Lower lobe of right lung (tissue), 2 donors: ENCODE measurements at places on chromosomes 5 and 9. TPM values are rescaled to one million over a fixed set of nuclear protein-coding genes. Genes with fewer than 3 reads are reported as not detected.

GRCh38 chr5:156922207-156922792 is 40.7 kb downstream of the TIMD4 start:
- H3K27me3 ChIP-seq, result no peaks in the 10 kb centered on the region
- H3K4me3 ChIP-seq, result no peak overlapping the region
- no peak overlapping the region for H3K27ac ChIP-seq
- DNase-seq, result no peak

GRCh38 chr5:108561416-108562204 is 179.7 kb upstream of the FBXL17 start:
- no peak overlapping the region for H3K27ac ChIP-seq
- no peaks in the 10 kb centered on the region for H3K36me3 ChIP-seq
- H3K4me3 ChIP-seq, result no peak overlapping the region
- H3K27me3 ChIP-seq, result no peaks in the 10 kb centered on the region

Gene PTPA
- 100 TPM for total RNA-seq

- H3K36me3 ChIP-seq, result peaks cover 24% of the 10 kb centered on the region
- no peak overlapping the region for H3K4me3 ChIP-seq
- no peak overlapping the region for H3K27ac ChIP-seq
- no peak for DNase-seq
Measured at GRCh38 chr5:157476702-157477408, 16.8 kb downstream of the NIPAL4 start.

- no peak overlapping the region for H3K4me3 ChIP-seq
- H3K27ac ChIP-seq, result no peak overlapping the region
- no peaks in the 10 kb centered on the region for H3K27me3 ChIP-seq
Measured at GRCh38 chr5:169870211-169870610, 110.1 kb downstream of the INSYN2B start.

Gene FST
- 2.1 TPM for total RNA-seq

DNA sequence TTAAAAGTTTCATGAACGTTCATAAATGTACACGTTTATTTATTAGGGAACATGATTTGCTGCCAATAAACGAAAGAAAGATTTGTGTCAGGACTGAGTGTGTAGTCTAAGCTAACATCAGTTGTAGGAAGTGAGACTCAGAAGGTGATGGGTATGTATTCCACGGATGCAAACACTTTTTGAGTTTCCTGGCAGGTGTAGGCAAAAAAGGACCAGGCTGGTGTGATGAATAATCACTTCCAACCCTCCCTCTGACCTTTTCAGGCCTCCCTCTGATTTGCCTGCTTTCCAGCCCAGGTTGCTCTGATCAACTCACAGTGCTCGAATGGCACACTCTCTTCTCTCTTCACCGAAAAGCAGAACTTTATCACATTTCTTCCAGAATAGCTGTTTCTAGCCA is 51.8 kb downstream of the BASP1 start:
- H3K4me1 ChIP-seq, result no peaks in the 10 kb centered on the region
- H3K36me3 ChIP-seq, result no peaks in the 10 kb centered on the region
- no peak overlapping the region for H3K4me3 ChIP-seq
- DNase-seq, result no peak

Gene TRMO
- total RNA-seq, result 18.8 TPM

Gene C6
- total RNA-seq, result 9.8 TPM

Gene ADAMTS12
- 7.6 TPM for total RNA-seq

GRCh38 chr9:93869088-93869487 is 86.1 kb downstream of the BARX1 start:
- H3K4me3 ChIP-seq, result no peak overlapping the region
- H3K36me3 ChIP-seq, result no peaks in the 10 kb centered on the region
- no peak for DNase-seq
- H3K27ac ChIP-seq, result no peak overlapping the region
- no peaks in the 10 kb centered on the region for H3K27me3 ChIP-seq

GRCh38 chr5:149999359-149999758 is 1.1 kb downstream of the TIGD6 start:
- DNase-seq, result no peak
- peak overlapping the region; percentile 96 for H3K27ac ChIP-seq
- H3K27me3 ChIP-seq, result no peaks in the 10 kb centered on the region
- peaks cover 30% of the 10 kb centered on the region for H3K4me1 ChIP-seq
- peaks cover 23% of the 10 kb centered on the region for H3K36me3 ChIP-seq
- peak overlapping the region; percentile 77 for H3K4me3 ChIP-seq

- no peak overlapping the region for H3K4me3 ChIP-seq
- no peak overlapping the region for H3K27ac ChIP-seq
- H3K4me1 ChIP-seq, result no peaks in the 10 kb centered on the region
- no peak for DNase-seq
Measured at GRCh38 chr5:73256862-73257261, 83.9 kb downstream of the TMEM174 start.

- no peak overlapping the region for H3K4me3 ChIP-seq
- no peaks in the 10 kb centered on the region for H3K36me3 ChIP-seq
- H3K27ac ChIP-seq, result no peak overlapping the region
Measured at GRCh38 chr9:35254984-35255857, 93.4 kb downstream of the UNC13B start.

DNA sequence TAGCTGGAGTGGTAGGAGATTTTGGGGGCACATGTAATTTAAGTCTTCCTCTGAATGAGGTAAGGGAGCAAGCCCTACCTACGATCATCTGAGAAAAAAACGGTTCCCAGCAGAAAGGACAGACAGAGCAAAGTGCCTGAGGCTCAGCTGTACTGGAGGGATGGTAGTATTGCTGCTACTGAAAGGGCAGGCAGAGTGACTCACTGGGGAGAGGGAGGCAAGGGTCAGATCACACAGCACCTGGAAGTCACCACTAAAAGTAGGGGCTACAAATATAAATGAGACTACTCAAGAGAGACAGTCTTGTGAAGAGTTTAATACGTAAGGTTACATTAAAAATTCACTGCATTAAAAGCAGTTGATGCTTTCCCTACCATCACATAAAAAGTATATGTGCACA is 75.9 kb downstream of the NFIB start:
- H3K27me3 ChIP-seq, result no peaks in the 10 kb centered on the region
- peak overlapping the region; percentile 47 for H3K27ac ChIP-seq
- peaks cover 38% of the 10 kb centered on the region for H3K4me1 ChIP-seq
- no peak for DNase-seq
- H3K4me3 ChIP-seq, result no peak overlapping the region

GRCh38 chr9:12963537-12963936 is 188.7 kb downstream of the LURAP1L start:
- no peaks in the 10 kb centered on the region for H3K27me3 ChIP-seq
- no peak for DNase-seq
- no peak overlapping the region for H3K4me3 ChIP-seq
- no peak overlapping the region for H3K27ac ChIP-seq

DNA sequence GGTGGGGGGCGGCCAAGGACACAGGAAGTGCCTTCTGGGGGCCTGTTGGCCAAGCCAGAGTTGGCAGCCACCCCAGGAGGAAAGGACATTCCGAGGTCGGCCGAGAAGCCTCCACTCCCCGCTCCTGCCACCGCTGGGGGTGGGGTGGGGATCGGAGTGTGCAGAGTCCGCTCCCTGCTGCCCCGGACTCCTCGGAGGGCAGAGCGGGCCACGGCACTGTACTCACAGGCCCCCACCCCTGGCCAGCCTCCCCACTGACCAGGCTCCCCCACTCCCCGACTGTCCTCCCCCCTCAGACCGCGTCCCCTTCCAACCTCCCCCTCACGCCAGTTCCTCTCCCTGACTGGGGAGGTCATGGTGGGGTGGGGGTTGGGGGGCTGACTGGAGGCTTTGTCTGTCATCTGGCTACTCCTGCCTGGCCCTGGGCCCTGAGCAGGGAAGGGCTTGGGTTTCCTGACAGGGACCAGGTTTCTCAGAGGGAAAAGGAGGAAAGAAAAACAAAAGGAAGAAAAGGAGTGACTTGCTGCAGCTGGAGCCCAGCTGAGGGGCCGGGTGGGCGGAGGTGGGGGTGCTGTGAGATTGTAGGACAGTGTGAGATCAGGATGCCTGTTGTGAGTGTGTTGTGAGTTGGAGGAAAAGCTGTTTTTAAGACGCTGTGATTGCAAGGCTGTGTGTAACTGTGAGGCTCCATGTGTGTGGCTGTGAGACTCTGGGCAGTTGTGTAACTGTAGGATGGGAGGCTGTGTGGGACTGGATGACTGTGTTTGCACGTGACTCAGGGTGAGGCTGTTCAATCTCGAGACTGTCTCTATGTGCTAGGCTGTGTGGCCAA is 29.7 kb downstream of the CNTFR start:
- H3K4me3 ChIP-seq, result no peak overlapping the region
- peaks cover 19% of the 10 kb centered on the region for H3K4me1 ChIP-seq
- no peak for DNase-seq
- H3K27ac ChIP-seq, result no peak overlapping the region
- peaks cover 42% of the 10 kb centered on the region for H3K27me3 ChIP-seq
- H3K36me3 ChIP-seq, result no peaks in the 10 kb centered on the region

DNA sequence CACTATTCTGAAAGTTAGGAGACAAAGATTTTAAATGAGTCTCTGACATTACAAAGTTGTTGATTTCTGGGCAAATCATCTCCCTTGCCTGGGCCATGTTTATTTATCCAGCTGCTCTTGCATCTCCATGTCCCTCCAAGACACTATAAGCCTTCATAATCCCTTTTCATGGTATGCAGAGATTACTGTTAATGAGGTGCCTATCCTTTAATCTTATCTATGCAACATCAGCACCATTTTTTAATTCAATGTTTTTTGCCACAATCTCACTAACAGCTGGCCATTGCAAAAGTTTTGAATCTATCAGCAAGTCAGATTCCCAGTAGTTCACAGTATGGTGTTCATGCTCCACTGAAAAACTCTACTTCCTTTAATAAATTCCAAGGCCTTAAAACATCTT is 108.5 kb upstream of the PTPRD start:
- no peak overlapping the region for H3K4me3 ChIP-seq
- H3K36me3 ChIP-seq, result no peaks in the 10 kb centered on the region
- H3K4me1 ChIP-seq, result no peaks in the 10 kb centered on the region
- H3K27ac ChIP-seq, result no peak overlapping the region
- no peaks in the 10 kb centered on the region for H3K27me3 ChIP-seq

DNA sequence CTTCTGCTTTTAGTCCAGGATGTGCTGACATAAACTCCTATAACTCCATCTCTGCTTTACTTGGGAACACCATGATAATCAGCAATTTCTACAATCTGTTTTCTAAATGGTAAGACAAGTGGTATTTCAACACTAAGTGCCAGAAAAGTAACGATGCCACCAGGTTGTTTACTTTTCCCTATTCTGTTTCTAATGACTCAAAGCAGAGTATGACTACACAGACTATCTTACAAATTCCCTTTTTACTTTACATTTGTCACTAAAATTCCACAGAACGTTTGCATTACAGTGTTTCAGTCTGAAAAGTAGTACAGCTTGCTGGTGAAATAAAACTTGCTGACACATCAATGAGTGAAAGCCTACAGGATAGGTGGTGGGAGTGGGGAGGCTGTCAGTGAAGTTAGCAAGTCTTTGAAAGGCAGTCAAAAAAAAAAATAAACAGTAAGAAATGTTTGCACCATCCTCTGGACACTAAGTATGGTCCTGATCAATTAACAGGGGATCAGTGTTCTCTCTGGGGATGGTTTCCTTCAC is 186.5 kb downstream of the LURAP1L start:
- no peaks in the 10 kb centered on the region for H3K36me3 ChIP-seq
- no peak for DNase-seq
- no peaks in the 10 kb centered on the region for H3K27me3 ChIP-seq
- H3K4me3 ChIP-seq, result no peak overlapping the region

DNA sequence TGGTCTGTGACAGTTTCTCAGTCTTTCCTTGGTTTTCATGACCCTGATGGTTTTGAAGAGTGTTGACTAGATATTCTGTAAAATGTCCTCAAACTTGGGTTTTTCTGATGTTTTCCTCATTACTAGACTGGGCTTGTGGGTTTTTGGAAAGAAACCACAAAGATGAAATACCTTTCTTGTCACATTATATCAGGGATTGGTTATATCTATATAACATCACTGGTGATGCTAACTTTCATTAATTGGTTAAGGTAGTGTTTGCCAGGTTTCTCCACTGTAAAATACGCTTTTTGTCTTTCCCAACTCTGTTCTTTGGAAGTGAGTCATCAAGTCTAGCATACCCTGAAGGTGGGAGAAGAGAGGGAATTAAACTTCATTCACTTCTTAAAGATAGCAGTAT is 3.3 kb upstream of the IL31RA start:
- H3K36me3 ChIP-seq, result no peaks in the 10 kb centered on the region
- H3K27ac ChIP-seq, result no peak overlapping the region
- H3K4me1 ChIP-seq, result no peaks in the 10 kb centered on the region
- no peaks in the 10 kb centered on the region for H3K27me3 ChIP-seq
- no peak overlapping the region for H3K4me3 ChIP-seq

DNA sequence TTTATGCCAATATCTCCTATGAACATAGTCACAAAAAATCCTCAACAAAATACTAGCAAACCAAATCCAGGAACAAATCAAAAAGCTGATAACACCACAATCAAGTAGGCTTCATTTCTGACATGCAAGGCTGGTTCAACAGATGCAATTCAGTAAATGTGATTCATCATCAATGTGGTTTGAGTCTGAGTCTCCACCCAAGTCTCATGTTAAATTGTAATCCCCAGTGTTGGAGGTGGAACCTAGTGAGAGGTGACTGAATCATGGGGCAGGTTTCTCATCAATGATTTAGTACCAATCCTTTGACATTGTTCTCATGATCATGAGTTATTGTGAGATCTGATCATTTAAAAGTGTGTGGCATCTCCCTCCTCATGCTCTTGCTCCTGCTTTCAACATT is 1072.7 kb downstream of the NR2F1-AS1 start:
- no peaks in the 10 kb centered on the region for H3K36me3 ChIP-seq
- no peaks in the 10 kb centered on the region for H3K4me1 ChIP-seq
- DNase-seq, result no peak
- H3K4me3 ChIP-seq, result no peak overlapping the region

Gene CMBL
- 21.7 TPM for total RNA-seq

GRCh38 chr5:14488709-14489108 is 92.9 kb upstream of the OTULINL start:
- no peak for DNase-seq
- no peak overlapping the region for H3K27ac ChIP-seq
- no peak overlapping the region for H3K4me3 ChIP-seq
- peaks cover 13% of the 10 kb centered on the region for H3K4me1 ChIP-seq

Gene CCNO
- 2.2 TPM for total RNA-seq
